ENCODE measurements at places on chromosomes 6 and 20. TPM values are rescaled to one million over a fixed set of nuclear protein-coding genes. Genes with fewer than 3 reads are reported as not detected.

DNA sequence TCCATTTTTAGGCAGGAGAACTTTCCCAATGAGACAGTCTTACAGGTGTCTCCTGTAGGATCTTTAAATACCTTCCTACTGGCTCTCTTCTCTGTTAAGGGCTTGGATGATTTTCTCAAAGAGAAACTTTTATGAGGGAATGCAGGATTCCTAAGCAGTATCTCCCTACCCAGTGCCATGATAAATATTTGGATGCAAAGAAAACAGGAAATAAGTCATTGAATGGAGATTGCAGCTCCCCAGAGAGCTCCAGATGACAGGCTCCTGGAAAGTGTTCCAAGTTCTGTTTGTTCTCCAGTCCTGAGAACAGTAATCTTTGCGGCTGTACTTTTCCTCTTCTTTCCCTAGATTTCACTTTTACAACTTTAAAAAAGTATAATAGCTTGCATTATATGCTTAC, 2.4 kb upstream of the SCGN start:
- DNase-seq: no peak

DNA sequence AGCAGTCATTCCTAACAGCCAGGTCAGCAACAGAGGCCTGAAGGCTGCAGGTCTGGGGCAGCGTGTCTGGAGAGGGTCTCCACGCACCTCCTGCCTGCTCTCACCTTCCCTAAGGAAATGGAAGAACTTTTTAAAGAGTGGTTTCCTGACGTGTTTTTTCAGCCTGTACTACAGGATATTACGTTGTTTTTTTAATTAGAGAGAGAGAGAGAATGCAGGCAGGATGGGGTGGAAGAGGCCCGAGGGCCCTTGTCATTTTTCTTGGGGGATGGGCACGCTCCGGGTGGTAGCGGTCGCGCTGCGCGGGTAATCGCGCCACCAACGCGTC, 2.1 kb downstream of the DLL1 start:
- no peak for DNase-seq

The BANF2 gene
- total RNA-seq: not detected

DNA sequence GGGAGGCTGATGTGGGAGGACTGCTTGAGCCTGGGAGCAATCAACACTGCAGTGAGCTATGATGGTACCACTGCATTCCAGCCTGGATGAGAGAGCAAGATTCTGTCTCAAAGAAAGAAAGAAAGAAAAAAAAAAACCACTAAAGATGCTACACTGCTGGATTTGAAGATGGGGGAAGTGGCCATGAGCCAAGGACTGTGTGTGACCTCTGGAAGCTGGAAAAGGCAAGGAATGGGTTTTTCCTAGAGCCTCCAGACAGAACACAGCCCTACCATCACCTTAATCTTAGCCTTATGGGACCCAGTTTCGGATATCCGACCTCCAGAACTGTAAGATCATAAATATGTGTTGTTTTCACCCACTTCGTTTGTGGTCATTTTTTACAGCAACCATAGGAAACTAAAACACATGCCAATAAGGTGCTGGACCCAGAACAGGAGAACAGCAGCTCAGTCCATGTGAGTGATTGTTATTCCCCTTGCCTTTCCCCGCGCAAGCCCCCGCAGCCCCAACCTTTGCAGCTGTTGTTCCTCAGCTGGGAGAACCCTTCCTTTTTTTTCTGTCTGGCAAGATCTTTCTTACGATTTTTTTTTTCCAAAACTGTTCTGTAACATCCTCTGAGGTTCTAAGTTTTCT, 11.1 kb upstream of the VAPB start:
- no peak for DNase-seq

The ARMC12 gene
- 1.4 TPM for total RNA-seq

GRCh38 chr20:9022376-9022775, 46.5 kb upstream of the PLCB4 start:
- DNase-seq: no peak

The SLC26A8 gene
- not detected for total RNA-seq

The ELOVL2 gene
- total RNA-seq: 27.8 TPM

The LHFPL5 gene
- total RNA-seq: not detected

DNA sequence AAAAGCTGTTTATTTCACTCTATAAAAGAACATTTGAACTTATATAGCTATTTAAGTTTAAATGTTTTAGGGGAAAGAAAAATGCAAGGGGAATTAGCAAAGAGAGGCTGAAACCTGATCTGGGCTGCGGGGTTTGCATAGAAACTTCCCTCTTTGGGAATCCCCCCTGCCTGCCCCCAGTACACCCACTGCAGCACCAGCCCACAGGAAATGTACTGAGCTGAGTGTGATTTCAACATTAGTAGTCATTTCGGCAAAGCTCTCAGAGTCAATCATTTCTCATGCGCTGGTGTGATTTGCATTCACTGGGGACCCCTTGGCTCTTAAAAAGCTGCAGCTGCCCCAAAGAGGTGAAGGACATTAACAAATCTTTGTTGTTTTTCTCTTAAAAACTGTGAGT, 859.4 kb downstream of the MAFB start:
- no peak for DNase-seq

The BCKDHB gene
- total RNA-seq: 16.4 TPM

The MCM8 gene
- total RNA-seq: 28.3 TPM

The ENPP4 gene
- total RNA-seq: 5.4 TPM

- DNase-seq: no peak
Measured at GRCh38 chr20:57934007-57934805, 224.4 kb upstream of the PMEPA1 start.

- no peak for DNase-seq
Measured at GRCh38 chr6:33995309-33996119, 150.4 kb downstream of the GRM4 start.

The KHDC1L gene
- total RNA-seq: not detected

The OR2B6 gene
- total RNA-seq: 0.26 TPM

DNA sequence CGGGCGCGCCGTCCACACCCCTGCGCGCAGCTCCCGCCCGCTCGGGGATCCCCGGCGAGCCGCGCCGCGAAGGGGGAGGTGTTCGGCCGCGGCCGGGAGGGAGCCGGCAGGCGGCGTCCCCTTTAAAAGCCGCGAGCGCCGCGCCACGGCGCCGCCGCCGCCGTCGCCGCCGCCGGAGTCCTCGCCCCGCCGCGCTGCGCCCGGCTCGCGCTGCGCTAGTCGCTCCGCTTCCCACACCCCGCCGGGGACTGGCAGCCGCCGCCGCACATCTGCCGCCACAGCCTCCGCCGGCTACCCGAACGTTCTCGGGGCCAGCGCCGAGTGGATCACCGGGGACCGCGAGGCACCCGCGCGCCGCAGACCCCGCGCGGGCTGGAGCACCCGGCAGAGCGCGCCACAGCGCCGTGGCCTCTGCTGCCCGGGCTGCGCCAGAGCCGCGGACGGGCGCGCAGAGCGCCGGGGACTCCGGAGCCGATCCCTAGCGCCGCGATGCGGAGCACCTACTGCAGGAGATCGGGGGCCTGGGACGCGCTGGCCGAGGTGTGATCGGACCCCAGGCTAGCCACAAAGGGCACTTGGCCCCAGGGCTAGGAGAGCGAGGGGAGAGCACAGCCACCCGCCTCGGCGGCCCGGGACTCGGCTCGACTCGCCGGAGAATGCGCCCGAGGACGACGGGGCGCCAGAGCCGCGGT, at the start of gene BMP2:
Gene BMP2 (plus strand): TSS at position 151 of the 692 bp plus-strand sequence. CDS start 2,441 bp downstream, outside the sequence.
- no peak for DNase-seq

The SEL1L2 gene
- not detected for total RNA-seq

GRCh38 chr20:31551163-31552081, 37.2 kb downstream of the HM13 start:
- DNase-seq: no peak

DNA sequence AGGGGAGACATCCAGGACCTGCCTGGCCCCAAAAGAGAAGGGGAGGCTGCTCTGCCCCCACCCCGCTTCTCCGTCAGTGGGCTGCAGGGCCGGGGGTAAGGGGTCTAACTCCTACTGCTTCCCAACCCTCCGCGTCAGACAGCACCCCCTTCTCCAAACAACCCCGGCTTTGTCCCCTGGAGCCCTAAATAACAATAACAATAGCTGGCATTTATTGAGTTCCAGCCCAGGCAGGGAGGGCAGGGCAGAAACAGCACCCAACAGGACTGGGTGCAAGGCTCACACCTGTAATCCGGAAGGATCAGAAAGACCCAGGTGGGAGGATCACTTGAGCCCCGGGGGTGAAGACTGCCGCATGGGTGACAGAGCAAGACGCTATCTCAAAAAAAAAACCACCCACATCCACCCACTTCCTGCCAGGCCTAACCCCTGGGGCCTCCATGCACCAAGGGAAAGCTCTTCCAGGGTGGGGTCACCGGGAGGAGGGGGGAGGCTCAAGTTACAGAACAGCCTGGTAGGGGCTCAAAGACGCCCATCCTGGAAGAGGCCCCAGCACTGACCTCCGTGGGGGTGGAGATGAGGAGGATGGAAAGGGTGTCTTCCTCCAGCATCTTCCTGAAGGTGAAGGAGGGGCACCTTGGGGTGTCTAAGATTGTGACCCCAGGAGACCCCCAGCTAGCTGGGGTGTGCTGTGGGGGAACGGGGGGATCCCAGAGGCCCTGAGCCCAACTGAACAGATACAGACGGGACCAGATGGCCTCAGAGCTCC, 1.3 kb upstream of the FNDC11 start:
- no peak for DNase-seq

- DNase-seq: no peak
Measured at GRCh38 chr6:56019973-56020372, 144.6 kb upstream of the BMP5 start.

DNA sequence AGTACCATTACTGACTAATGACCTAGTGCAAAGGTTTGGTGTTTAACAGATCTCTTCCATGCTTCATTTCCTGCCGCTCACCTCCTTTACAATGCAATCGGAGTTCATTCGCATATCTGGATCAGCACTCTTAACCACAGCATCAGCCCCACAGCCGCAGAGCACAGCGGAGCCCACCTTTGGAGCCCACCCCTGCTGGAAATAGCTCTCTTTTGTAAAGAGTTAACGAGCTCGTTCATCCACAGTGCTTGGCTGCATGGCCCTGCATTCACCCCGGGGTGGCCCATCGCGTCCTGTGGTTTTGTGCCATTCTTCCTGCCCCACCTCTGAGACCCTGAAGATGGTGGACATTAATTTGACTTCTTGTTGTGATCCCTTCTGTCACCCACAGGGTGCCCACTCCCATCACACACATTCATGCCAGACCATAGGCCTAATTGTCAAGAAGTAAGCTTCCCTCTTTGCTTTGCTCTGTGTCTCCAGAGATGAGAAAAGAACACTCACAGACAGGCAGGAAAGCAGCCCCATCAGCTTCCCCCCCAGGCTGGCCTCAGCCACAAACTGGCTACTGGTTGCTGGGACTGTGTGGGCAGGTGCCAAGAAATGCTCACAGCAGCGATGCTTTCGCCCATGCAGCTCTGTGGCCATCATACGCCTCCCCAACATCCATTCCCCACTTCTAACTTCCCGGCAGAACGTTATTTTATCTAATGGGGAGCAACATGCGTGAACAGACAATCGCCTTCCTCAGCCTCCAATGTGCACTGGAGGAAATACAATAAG, 167.0 kb downstream of the LRFN2 start:
- no peak for DNase-seq

The HTR1E gene
- not detected for total RNA-seq

DNA sequence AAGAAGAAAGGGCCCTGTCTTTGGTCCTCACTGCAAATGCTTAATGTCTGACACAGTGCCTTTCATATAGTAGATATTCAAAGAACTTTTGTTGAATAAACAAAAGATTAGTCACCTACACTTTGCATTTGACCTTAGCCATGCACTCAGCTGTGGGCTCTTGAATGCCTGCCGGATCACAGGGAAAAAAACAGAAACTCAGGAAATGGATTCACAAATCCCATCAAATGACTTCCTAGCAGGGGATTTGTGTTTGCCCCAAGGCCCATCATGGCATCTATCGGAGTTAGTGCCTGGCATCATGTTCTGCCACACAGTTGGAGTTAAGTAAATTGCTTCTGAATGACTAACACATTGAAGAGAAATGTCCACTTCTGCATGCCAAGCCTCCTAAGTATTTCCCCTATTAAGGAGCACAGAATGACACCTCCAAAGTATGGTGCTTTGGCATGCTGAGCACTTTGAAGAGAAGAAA, 72.3 kb upstream of the DST start:
- no peak for DNase-seq

The NDUFAF4 gene
- 42.0 TPM for total RNA-seq

The MATN4 gene
- 0.15 TPM for total RNA-seq

The TAAR6 gene
- not detected for total RNA-seq

- DNase-seq: no peak
Measured at GRCh38 chr6:23245572-23245971, 676.2 kb downstream of the HDGFL1 start.

DNA sequence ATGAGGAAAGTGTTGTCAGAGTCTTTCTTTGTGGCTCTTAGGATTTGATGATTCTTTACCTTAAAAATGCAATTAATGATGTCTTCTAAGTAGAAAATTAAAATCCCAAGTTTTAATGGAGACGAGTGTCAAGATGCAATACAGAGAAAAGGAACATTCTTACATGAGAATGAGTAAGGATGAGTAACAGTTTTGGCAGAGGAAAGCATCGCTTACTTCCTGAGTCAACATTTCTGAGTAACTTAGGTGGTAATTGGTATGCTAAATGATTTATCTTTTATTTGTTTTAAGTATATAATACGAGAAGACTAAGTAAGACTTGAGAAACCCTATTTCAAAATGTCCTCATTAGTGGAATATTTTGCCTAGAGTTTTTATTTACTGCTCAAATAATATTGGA, 101.3 kb downstream of the RTN4IP1 start:
- peak; percentile 96 for DNase-seq

The PRL gene
- total RNA-seq: not detected

The HLA-DOA gene
- total RNA-seq: 0.08 TPM

- DNase-seq: no peak
Measured at GRCh38 chr6:54719633-54720032, 126.9 kb upstream of the FAM83B start.

The GPX6 gene
- total RNA-seq: not detected

Data from Panc1 (cell line).